ENCODE measurements at places on chromosomes 5 and 9.

- DNase-seq: peak; percentile 89
- no peaks in the 10 kb centered on the region for H3K36me3 ChIP-seq
Observed at GRCh38 chr5:176424181-176424580, 7.8 kb upstream of the CLTB start.

DNA sequence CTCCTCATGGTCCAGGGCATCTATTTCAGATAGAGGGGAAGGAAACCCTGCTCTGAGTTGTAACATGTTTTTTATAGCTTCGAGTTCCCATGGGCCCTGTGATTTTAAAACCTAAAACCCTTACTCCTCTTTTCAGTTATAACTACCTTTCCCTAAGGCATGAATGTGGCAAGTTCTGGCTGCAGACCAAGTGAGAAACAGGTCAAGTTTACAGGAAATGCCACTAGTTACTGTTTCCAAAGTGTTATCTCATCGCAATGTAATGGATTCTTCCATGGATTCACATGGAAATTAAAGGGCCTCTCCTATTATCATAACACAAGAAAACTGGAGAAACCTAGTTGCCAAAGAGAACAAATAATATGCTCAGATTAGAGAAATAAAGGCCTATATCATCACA lies 574.5 kb upstream of the GRAMD2B start:
- no peak overlapping the region for H3K4me3 ChIP-seq
- no peaks in the 10 kb centered on the region for H3K27me3 ChIP-seq
- H3K36me3 ChIP-seq: no peaks in the 10 kb centered on the region
- H3K27ac ChIP-seq: no peak overlapping the region
- no peaks in the 10 kb centered on the region for H3K4me1 ChIP-seq
- DNase-seq: no peak

- no peak overlapping the region for H3K4me3 ChIP-seq
- H3K27ac ChIP-seq: no peak overlapping the region
- no peaks in the 10 kb centered on the region for H3K4me1 ChIP-seq
- H3K36me3 ChIP-seq: no peaks in the 10 kb centered on the region
Observed at GRCh38 chr5:145072889-145073288, 762.3 kb downstream of the PRELID2 start.

- H3K4me3 ChIP-seq: no peak overlapping the region
- no peak overlapping the region for H3K27ac ChIP-seq
- H3K4me1 ChIP-seq: no peaks in the 10 kb centered on the region
- no peak for DNase-seq
- no peaks in the 10 kb centered on the region for H3K27me3 ChIP-seq
Observed at GRCh38 chr9:7315746-7316145, 483.8 kb downstream of the DMAC1 start.

Measured in endothelial cell of umbilical vein (primary cell).